Stimulated activated CD8-positive, alpha-beta memory T cell treated with anti-CD3 and anti-CD28 coated beads, Interleukin-12 subunit alpha, Interleukin-12 subunit beta, amount 100 ng/mL, for 1 hour (primary cell): ENCODE measurements at places on chromosomes 1 and 21.

DNA sequence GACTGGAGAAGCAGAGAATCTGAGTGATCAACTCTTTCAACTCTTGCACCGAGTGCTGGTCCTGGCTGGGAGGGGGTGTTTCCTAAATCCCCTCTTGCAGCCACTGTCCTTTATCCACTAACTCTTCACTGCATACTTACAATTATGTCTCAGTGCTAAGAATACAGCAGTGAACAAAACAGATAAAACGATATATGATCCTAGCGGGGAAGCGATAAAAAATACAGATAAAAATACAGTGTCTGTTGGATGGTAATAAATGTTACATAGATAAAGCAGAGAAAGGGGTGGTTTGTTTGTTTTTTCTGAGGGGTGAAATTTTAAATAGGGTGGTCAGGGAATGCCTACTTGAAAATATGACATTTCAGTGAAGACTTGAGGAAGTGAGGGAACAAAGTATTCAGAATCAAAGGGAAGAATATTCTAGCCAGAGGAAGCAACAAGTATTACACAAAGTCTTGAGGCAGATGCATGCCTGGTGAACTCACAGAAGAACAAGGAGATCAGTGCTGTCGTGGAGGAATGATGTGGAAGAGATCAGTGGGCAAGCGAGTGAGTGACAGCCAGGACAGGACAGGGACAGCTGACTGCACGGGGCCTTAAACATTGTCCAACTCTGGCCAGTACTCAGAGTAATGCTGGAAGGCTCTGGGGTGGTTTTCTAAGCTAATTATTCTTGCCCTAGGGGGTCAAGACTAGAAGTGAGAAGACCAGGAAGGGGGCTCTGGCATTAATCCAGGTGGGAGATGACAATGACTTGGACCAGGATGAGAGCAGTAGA, 110.0 kb downstream of the APP start:
- no peak for DNase-seq

DNA sequence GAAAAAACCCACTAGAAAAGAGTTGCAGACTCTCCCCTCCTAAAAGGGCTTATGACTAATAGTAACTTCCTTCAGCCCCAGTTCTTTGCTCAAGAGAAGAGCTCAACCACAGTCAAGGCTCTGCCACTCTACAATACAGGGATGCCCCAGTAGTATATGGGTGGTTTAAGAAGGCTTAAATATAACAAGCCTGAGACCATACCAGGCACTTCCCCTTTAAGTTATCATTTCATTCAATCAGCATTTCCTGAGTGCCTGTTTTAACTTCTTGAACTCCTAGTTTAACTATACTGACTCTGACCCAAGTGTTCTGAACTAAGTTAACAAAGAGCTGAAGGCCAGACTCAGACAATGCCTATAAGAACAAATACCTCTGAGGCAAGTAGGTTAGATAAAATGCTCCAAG, 19.8 kb downstream of the PRPF38A start:
- DNase-seq: no peak

DNA sequence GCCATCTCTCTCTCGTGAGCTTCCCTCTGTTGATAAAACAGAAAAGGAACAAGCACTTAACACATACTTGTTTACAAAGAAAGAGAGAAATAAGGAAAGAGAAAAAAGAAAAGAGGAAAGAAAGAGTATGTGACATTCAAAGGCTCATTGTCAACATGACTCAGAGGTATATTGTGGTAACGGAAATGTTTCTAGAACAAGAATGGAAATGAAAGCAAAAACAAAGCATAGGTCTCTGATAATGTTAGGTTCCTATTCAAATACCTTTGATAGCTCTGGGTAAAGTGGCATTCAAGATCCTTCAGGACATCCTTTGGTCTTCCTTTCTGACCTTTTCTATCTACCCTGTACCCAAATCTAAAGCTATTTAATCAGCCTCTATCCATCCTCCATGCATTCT, 67.4 kb upstream of the DMRTA2 start:
- no peak for DNase-seq

DNA sequence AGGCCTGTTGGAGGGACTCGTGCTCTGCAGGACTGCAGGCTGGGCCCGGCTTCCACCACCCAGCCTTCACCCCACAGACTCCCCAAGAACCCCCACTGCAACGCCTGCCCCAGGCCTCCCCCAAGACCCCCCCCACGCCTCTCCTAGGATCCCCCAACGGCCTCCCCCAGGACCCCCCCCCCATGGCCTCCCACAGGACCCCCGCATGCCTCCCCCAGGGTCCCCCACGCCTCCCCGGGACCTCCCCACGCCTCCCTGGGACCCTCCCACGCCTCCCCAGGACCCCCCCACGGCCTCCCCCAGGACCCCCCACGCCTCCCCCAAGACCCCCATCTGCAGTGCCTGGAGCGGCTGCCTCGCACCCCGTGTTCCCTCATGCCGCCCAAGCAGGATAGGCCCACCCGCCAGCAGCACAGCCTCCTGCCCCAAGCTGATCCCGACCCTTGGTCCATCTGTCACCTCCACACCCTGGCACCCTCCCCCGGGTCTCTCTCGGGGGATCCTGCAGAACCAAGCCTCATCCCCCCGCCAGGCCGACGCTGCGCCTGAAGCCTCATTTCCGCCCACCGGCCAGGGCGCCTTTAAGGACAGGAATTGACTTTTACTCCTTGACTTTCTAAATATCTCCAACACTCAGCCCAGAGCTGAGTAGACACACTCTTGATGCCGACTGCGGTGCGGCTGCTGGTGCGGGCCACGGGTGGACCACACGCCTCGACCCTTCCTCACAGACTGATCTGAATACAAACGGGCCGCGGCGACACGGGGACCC, 14.1 kb upstream of the RNF223 start:
- DNase-seq: no peak

- DNase-seq: no peak
Measured at GRCh38 chr1:214165850-214166374, 115.0 kb upstream of the SMYD2 start.

DNA sequence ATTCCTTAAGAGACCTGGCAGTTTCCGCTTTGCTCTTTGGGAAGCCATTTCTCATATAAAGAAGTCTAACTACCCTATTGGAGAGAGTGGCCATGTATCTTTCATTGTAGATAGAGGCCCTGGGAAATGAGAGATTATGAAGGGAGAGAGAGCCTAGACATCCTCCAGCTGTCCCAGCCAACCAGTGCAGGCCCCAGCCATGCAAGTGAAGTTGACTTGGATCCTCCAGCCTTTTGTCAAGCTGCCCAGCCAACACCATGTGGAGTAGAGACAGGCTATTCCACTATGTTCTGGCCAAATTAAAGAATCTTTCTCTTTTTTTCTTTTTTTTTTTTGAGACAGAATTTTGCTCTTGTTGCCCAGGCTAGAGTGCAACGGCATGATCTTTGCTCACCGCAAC, 7.1 kb upstream of the ANP32E start:
- no peak for DNase-seq

DNA sequence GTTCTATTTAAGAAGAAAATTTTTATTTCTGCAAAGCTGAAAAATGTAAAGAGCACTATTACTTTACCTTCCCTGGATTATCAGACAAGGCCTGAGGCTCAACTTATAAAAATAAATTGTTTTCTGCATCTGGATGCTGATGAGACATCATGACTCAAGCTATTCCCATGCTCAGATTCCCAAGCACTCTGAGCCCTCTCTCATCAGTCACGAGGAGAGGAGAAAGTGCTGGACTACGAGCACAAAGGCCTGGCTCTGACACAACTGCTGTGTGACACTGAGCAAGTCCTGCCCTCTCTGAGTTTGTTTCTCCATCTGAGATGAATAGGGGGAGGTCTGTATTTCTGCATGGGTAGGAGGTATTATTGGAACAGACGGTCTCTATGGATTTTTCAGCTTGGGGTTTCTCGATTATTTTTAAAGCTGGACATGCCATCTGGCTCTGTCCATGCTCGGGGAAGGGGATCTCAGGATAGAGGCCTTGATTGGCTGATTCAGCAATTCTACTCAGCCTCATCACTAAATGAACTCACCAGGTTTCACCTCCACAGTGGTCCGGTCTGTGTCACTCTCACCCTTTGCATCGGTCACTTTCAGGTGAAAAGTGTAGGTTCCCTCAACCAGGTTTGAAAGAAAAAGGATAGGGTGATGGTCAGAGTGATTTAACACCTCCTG, 107.7 kb downstream of the KIAA0319L start:
- DNase-seq: no peak

- no peak for DNase-seq
Measured at GRCh38 chr21:34201481-34201858, 128.1 kb downstream of the MRPS6 start.

GRCh38 chr1:14969006-14969405, 184.5 kb upstream of the TMEM51 start:
- DNase-seq: no peak

DNA sequence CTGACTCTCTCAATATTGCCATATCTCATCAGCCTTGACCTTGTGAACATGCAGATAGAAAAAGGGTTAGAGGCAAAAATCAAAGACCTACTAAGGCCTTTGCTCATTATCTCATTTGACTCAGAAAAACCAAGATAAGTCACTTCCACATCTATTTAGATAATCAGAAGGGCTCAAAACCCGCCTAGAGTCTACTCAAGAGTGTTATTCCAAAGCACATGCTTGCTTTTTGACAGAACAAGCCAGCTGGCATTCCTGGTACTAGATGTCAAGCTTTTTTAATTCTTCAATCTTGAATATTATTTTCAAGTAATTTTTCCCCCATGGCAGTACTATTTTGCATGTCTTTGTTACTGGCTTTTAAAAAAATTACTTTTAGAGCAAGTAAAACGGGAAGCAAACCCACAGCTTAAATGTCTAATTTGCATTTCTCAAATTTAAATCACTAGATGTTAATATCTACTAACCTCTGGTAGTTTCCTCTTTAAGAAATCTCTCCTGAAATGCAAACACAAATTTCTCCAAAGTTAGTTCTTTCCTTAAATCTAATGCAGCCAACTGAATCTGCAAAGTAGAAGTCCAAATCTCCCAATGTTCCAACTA, 51.5 kb downstream of the APP start:
- no peak for DNase-seq

- no peak for DNase-seq
Measured at GRCh38 chr1:43358121-43358745, 548 bp upstream of the CDC20 start.

DNA sequence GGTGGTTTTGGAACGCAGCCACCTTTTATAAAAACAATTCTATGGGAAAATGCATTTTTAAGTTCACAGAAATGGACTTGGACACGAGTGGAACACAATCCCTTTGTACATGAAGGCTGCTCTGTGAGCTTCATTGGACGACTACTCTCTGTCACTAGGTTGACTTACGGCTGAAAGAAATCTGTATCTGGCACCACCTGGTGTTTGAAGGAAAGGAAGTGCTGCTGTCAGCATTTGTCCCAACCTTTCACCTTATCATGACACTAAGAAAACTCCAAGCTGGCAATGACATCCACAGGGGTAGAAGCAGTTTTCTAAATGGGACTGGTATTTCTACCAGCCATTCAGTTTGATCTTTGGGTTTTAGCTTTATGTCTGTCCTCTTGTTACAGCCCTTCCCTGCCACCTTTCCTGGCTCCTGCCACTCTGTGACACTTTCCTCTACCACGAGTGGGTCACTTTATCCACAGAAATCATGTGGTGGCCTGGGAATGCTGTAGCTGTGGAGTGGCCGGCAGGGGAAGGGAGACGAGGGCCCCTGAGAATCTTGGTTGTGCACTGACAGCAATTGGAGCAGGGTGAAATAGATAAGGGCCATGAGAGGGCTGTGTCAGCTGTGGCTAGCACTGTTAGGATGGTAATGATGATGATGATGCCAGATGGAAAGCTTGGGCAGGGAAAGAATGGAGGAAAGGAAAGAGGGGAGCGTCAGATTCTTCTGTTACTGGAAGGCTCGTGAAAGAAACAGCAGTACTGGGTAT, 85.2 kb downstream of the TBX19 start:
- no peak for DNase-seq

GRCh38 chr1:187276677-187277076, 447.9 kb downstream of the PLA2G4A start:
- DNase-seq: no peak

DNA sequence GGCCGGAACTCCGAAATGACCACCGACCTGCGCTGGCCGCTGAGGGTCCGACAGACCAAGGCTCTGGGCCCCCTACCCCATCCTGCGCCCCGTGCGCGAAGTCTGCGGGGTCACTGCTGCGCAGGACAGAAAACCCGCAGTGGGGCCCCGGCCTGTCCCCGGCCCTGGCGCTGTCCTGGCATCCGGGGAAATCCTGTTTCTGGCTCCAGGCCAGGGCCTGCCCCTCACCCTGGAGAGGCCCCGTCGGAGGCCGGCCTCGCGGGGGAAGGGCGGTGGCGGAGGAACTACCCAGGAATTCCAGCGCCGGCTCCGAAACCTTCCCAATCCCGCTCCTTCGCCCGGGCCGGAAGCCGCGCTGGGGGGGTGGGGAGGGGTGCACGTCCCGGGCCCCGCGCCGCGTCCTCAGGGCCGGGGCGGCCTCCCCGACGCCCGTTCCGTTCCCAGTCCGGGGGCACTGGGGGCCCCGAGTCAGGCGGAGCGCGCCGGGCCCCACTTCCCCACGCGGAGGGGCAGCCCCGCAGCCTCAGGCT, 77.0 kb downstream of the MORN1 start:
- DNase-seq: no peak

GRCh38 chr21:32423320-32424190, 11.0 kb downstream of the EVA1C start:
- no peak for DNase-seq

DNA sequence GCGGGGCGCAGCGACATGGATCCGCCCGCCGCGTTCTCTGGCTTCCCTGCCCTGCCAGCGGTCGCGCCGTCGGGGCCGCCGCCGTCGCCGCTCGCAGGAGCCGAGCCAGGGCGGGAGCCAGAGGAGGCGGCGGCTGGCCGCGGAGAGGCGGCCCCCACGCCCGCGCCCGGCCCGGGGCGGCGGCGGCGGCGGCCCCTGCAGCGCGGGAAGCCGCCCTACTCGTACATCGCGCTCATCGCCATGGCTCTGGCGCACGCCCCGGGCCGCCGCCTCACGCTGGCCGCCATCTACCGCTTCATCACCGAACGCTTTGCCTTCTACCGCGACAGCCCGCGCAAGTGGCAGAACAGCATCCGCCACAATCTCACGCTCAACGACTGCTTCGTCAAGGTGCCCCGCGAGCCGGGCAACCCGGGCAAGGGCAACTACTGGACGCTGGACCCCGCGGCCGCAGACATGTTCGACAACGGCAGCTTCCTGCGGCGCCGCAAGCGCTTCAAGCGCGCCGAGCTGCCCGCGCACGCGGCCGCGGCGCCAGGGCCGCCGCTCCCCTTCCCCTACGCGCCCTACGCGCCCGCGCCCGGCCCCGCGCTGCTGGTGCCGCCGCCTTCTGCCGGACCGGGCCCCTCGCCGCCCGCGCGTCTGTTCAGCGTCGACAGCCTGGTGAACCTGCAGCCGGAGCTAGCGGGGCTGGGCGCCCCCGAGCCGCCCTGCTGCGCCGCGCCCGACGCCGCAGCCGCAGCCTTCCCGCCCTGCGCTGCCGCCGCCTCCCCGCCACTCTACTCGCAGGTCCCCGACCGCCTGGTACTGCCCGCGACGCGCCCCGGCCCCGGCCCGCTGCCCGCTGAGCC, 459 bp downstream of the FOXE3 start:
- DNase-seq: no peak

- DNase-seq: no peak
Measured at GRCh38 chr1:46653405-46653958, 14.7 kb downstream of the ATPAF1 start.
